ENCODE measurements at places on chromosomes 5 and 9.

DNA sequence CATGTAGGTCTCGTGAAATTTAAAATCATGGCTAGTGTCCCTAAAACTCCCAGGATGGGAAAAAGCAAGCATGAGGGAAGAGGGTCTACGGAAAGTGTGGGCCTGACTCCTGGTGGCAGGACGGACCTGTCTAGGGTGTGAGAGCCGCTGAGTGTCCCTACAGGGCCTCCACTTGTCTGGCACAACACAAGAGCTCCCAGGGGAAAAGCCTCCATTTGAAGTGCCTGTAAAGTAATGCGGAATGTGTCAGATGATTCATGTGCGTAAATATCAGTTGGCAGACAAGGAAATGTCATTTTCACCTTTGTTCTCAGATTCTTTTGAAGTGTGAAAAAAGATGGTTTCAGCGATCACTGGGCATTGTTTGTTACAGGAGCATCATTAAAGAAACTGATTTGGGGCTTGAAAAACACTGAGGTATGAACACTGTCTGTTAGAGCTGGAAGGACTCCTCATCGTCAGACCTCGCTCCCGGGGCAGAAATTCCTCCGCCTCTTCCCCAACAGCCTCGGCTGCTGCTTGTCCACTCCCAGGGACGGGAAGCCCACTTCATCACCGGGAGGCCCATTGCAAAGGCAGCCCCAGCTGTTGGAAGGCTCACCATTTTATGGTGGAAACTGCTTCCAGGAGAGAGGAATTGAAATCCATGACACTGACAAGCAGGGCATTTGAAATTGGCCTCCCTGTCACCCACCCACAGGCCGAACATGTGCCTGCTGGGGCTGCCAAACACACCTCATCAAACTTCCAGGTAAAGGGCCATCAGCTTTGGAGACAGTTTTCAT lies 240.8 kb downstream of the FSTL4 start:
- no peak for DNase-seq

GRCh38 chr5:82165740-82166530 lies 112.2 kb downstream of the RPS23 start:
- peak; percentile 67 for DNase-seq

GRCh38 chr9:14198841-14199455 lies 115.0 kb downstream of the NFIB start:
- DNase-seq: no peak

DNA sequence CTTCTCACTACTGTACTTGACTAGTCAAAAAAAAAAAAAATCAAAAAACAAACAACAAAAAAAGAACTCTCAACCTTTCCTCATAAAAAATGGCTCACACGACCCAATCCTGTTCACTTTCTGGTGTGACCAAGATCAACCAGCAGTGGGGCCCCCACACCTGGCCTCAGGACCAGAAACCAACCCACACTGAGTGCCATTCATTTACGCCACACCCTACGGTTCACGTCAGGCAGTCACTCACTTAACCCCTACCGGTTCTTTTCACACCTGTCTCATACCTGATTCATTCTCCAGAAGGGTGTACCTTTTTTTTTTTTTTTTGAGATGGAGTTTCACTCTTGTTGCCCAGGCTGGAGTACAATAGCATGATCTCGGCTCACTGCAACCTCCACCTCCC lies 5.7 kb downstream of the SUSD1 start:
- no peak for DNase-seq

DNA sequence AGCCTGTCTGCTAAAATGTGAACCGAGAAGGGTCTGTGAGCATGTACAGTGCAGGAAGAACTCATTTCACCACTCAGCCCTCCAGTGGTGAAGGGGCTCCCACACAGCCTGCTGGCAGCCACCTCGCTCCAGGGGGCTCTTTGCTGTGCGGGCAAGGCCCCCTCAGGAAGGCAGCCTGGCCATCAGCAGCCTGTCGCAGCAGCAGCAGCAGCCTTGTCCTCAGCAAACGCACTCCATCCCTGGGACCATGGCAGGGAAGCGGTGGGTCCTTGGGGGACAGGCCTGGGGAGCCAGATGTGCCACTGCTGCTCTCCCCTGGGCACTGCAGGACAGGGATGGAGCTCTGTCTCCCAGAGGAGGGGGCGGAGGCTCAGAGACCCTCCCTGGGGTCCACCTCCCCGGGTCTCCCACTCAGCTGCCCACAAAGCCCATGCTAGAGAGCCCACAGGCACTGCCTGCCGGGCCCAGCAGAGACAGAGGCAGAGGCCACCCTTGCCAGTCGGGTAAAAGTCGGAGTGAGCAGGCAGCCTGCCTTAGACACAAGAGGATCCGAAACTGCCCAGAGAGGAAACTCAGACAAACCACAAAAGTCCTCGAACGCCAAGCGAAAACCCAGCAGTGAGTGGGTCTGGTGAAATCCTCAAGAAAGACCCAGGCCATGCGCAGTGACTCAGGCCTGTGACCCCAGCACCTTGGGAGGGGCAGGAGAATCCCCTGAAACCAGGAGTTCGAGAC lies 8.0 kb downstream of the BRD3 start:
- no peak for DNase-seq

DNA sequence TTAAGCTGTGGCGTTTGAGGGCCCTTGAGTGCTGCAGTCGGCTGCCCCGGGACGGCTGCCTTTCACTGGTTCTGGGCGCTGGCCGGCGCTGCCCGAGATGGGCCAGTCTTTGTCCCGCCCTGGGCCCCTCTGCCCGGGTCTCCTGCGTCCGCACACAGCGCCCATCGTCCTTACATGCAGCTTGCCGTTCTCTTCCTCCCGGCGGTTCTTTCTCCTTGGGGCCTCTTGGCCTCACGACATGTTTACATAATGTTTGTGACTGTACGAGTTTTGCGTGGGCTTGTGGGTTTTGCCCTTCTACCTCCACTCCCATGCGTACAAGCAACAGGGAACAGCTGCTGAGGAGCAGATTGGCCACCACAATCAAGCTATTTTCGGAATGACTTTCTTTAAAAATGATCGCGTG lies 618 bp downstream of the TNPO1 start:
- DNase-seq: peak; percentile 59

DNA sequence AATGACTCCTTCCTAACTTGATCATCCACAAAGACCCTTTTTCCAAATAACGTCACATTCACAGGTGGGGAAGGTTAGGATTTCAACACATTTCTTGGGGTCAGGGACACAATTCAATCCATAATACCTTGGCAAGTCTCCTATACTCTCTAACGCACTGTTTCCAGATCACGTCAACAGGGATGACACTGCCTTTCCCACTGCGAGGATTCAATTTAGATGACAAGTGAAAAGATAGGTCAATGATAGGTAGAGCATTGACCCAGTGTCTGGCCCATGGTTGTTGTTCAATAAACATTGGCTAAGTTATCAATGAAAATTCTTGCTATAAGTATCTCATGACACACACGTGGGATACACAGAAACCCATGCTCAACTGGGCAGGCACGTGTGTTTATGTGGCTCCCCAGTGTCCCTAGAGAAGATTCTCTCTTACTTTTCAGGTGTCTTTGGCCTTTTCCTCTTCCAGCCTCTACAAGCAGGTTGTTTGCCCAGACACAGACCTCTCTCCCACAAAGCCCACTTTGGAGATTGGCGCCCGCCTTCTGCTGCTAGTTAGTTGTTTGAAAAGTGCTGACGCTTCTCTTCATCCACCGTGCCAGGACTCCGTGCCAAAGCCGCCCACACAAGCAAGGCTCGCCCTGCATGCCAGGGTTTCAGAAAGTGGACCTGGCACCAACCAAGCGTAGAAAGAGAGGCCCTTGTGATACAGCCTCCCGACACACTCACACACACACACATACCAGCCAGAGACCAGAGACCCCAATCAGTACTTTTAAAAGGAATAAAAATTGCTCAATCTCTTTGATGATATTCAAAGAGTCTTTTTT lies 594.5 kb downstream of the BNC2 start:
- DNase-seq: no peak

- no peak for DNase-seq
These were observed 166.0 kb downstream of the OLFM1 start for GRCh38 chr9:135253305-135254004.

DNA sequence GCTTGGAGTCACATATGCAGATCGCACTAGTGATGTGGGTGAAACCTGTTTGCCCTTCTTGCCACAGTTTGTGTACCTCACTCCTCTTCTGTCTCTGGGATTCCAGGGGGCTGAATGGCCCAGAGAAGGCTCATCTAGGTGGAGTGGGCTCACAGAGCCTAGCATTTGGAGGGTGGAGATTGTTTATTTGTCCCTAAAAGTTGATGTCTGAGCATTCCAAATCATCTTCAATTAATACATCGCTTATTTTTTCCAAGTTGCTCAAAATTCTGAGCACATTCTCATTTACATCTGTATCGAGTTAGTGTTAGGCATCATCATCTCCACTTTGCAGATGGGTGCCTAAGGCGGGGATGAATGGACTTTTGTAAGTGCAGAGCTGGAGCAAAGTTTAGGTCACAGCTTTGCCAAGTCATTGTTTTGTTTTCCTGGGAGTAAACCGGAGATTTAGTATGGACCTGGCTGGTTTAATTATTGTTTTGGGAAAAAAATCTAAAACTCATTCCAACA lies 2.0 kb downstream of the ABL1 start:
- no peak for DNase-seq

- DNase-seq: no peak
These were observed 1989.3 kb upstream of the WWC1 start for GRCh38 chr5:166302166-166302565.

GRCh38 chr5:156684216-156684615 lies 165.9 kb upstream of the PPP1R2B start:
- no peak for DNase-seq

GRCh38 chr5:83471405-83472212 lies at the start of gene VCAN:
VCAN (plus strand) TSS chr5:83471744; CDS start chr5:83483519, 11,775 bp downstream.
- peak; percentile 3 for DNase-seq

- no peak for DNase-seq
These were observed 113.7 kb upstream of the DMRT1 start for GRCh38 chr9:727767-728166.

DNA sequence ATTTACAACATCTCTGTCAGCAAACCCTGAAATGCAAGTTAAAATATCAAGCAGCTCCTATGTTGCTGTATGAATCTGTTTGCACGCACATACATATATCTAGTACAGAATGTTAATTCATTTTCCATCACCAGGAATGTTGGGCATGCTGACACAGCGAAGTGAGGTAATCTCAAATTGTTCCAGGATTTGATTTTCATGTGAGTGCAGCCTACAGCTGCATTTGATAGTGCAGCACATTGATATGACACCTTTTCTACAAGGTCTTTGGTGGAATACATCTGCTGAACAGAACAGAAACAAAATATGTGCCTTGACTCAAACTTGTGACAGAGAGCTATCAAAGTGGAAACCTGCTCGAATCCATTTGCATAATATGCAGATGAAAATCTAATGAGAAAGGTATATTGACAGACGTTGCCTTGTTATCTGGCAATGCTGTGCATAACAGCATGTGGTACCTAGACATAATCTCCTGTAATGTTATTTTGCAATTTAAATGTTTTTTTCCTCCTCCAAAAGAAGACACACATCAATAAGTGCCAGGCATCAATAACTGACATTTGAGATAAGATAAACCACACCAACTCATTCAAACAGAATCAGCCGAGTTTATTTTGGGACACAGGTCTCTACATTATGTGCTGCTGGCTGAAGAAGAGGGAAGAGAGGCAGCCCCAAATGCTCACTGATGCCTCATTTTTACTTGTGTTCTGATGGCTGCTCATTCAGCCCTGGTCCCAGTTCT lies 512.2 kb downstream of the ZNF608 start:
- DNase-seq: no peak

- DNase-seq: no peak
These were observed 23.1 kb upstream of the IL3 start for GRCh38 chr5:132037353-132037752.

DNA sequence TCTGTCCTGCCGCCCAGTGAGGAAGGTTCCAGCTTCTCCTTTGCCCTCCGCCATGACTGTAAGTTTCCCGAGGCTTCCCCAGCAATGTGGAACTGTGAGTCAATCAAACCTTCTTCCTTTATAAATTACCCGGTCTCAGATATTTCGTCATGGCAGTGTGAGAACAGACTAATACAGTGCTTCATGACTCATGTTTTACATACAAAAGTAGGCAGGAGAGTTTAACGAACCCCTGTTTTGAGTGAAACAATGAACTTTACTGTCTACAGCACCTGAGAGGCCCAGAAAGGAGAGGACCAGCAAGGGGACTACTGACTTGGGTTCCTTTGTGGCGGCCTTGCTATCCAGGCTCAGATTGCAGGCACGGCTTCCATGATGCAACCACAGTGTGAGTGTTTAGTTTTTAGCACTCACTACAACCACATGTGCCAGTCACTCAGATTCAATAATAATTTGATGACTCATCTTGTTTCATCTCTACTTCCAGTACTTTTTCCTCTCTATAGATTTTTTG lies 139.1 kb upstream of the CLINT1 start:
- no peak for DNase-seq

GRCh38 chr5:59807806-59808205 lies 85.7 kb downstream of the PDE4D start:
- DNase-seq: no peak

DNA sequence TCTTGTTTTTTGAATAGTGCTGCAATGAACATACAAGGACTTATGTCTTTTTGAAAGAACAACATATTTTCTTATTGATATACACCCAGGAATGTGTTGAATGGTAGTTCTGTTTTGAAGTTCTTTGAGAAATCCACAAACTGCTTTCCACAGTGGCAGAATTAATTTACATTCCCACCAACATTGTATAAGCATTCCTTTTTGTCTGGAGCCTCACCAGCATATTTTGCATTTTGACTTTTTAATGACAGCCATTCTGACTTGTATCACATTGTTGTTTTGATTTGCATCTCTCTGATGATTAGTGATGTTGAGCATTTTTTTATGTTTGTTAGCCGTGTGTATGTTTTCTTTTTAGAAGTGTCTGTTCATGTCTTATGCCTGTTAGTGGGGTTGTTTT lies 524.9 kb downstream of the SEMA5A start:
- no peak for DNase-seq

DNA sequence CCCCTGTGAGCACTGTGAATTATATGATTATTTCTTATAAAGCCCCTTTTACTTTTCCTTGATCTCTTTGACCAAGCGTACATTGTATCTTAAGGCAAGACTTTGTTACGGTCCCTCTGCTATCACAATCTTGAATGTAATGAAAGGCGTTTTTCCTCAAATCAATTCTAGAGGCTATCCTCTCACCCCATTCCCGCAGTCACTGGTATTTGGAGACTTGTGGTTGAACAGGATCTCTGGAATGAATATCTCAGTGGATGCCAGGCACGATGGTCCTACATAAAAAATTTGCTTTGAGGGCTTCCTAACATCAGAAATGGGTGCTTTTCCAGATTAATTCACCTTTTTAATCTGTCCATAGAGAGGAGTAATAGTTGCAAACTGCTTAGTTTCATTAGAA lies 151.4 kb upstream of the PAPPA start:
- DNase-seq: no peak

- no peak for DNase-seq
These were observed 114.4 kb downstream of the STK32A start for GRCh38 chr5:147349241-147349640.
